ENCODE measurements at places on chromosomes 13 and 19.
A peak's percentile ranks its signal among the peaks of the same experiment; 100 is the strongest.

DNA sequence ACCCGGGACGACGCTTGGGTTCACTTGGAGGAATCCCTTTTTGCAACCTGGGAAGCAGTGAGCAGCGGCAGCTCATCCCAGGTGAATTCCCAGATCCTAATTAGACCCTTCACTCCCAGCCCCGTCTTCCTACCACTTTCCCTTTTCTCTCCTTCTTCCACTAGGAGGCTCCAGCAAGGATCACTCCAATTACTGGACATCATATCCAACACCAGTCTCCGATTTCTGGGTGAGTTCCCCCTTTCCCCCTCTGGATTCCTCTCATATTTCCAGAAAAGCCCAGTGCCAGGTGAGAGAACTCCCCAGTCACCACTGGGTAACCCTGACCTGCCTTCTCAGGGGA, 17.1 kb upstream of the ZSCAN4 start:
- DNase-seq: no peak

- no peak for DNase-seq
Measured at GRCh38 chr19:33828266-33829075, 31.8 kb downstream of the KCTD15 start.

- peak; percentile 54 for DNase-seq
Measured at GRCh38 chr13:45847554-45848224, 3.9 kb downstream of the SIAH3 start.

DNA sequence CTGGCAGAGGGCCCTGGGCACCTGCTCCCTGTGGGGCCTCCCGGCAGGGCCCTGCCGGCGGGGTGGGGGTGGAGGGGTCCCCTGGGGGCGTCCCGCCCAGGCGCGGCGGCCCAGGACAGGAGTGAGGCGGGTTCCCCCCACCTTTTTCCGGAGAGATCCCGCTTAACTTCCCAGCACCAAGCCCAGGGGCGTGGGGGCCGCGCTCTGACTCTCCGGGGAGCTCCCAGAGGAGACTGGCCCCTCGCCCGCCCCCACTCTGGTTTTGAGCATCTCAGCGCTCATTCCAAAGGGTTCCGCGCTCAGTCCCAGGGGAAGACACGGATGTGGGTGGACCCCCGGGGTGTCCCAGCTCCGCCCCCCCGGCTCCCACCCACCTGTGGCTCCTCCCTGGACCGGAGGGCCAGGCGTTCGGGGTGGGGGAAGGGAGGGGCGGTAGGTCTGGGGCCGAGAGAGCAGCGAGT, 476 bp downstream of the C2CD4C start:
- DNase-seq: no peak

- no peak for DNase-seq
Measured at GRCh38 chr19:31818798-31819105, 469.5 kb upstream of the TSHZ3 start.

- DNase-seq: no peak
Measured at GRCh38 chr19:52200044-52200443, 10.2 kb downstream of the PPP2R1A start.

- no peak for DNase-seq
Measured at GRCh38 chr19:42281827-42282762, 13.0 kb downstream of the CIC start.

DNA sequence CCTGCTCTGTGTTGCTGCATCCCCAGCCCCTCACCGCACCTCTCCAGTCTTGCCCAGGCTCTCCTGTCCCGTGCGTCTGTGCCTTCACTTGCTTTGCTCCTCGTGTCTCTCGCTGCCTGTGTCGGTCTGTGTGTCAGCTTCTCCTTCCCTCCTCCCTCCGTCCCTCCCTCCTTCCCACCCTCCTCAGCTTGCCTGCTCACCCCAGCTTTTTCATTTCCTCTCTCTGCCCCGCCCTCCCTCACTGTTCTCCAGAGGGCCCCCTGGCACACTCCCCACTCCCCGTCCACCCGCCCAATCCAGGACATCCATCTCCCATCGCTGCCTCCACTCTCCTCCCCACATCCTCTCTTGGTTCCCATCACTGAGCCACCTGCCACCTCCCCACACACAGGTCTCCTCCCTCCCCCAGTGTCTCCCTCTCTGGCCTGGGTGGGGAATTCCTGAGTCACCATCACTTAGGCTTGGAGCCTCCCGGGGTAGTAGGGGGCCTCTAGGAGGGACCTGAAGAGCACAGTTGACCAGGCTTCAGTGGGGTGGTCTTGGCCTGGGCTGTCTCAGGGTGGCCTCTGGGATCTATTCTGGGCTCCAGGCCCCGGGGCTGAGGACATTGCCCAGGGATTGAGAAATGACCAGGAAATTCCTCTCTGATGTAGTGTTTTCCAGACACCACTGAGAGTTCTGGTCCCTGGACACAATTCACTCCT, at the start of gene PTGIR:
Gene PTGIR, minus strand, starts transcription at position 132 of the 704 bp plus-strand sequence. CDS start 864 bp downstream, outside the sequence.
- no peak for DNase-seq

- no peak for DNase-seq
Measured at GRCh38 chr19:39525205-39525604, 7.4 kb downstream of the EID2B start.

- DNase-seq: no peak
Measured at GRCh38 chr19:46724468-46724867, 7.6 kb upstream of the PRKD2 start.

- no peak for DNase-seq
Measured at GRCh38 chr19:6076675-6077463, 33.4 kb downstream of the RFX2 start.

- DNase-seq: no peak
Measured at GRCh38 chr13:105783261-105783660, 752.2 kb downstream of the EFNB2 start.

DNA sequence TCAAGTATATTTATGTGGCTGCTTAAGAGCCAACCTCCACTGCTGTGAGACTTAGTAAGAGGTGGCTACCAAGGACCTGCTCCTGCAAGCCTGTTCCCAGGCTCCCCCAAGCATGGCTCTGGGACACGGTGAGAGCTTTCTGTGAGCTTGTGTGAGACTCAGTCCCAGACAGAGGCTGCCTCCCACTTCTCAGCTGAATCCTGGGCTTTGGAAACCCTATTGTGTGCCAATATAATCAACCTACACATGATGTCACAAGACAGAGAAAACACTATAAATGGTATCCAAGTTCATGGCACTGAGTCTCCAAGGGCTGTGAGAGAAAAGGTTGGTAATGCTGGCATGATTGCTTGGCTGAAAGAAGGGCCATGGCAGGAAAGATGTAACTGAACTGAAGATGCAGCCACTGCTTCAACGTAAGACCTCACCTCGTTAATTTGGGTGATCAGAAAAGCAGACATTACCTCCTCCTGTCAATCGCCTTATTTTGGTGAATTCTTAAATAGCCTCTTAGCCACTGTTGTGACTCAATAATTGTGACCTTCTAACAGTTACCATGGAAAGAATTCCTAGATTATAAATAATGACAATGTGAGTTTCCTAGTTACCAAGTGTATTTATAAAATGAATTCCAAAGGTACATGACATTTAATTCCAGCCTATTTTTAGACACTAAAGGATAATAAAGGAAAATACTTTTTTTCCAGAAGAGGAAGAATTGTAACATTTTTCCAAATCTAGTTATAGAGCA, 332.0 kb downstream of the IRS2 start:
- DNase-seq: no peak

- DNase-seq: peak; percentile 53
Measured at GRCh38 chr19:41546386-41546789, 29.6 kb upstream of the CEACAM21 start.

DNA sequence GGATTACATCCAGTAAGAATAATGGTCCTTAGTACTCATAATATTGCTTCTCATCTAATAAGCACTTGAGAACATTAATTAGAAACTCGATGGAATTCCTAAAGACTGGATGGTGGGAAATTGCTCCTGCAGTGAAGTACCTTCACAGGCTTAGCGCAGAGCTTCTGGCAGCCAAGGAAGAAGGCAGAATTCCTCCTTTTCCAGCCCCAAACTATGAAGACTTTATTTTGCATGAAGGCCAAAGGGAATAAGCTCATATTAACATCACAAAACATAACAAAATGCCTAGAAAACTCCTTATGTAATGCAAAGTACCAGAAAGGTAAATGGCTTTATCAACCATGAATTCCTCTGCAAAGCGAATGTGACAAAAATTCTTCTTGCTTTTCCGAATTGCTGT, 336.1 kb downstream of the DNAJC15 start:
- DNase-seq: no peak

DNA sequence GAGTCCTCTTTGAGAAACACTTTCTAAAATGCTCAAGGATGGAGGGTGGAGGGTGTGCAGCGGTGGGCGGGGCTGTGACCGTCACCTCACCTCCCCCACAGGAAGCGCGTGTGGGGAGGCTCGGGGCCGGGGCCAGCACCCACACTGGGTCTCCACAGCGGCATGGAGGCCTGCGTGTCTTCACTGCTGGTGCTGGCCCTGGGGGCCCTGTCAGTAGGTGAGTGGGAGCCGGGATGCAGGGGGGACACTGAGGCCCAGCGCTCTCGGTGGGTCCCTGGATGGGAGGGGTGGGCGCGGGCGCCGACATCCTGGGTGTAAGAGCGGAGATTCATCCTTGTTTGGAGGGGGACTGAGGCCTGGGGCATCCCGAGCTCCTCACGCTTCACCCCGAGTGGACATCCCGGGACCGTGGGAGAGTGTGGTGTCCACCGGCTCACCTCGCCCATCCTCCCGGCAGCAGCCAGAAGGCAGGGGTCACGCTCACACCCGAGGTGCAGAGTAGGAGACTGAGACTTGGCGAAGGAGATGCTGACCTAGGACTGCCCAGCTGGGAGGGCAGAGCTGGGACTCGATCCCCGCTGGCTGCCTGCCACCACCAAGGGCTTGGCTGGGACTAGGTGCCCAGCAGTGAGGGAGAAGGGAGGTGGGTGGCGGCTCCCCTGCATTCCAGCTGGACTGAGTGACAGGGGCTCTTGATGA, at the start of gene GZMM:
Gene GZMM, plus strand, starts transcription at position 144 of the 699 bp plus-strand sequence. Its CDS starts 19 bp downstream, at position 163.
- peak; percentile 83 for DNase-seq

DNA sequence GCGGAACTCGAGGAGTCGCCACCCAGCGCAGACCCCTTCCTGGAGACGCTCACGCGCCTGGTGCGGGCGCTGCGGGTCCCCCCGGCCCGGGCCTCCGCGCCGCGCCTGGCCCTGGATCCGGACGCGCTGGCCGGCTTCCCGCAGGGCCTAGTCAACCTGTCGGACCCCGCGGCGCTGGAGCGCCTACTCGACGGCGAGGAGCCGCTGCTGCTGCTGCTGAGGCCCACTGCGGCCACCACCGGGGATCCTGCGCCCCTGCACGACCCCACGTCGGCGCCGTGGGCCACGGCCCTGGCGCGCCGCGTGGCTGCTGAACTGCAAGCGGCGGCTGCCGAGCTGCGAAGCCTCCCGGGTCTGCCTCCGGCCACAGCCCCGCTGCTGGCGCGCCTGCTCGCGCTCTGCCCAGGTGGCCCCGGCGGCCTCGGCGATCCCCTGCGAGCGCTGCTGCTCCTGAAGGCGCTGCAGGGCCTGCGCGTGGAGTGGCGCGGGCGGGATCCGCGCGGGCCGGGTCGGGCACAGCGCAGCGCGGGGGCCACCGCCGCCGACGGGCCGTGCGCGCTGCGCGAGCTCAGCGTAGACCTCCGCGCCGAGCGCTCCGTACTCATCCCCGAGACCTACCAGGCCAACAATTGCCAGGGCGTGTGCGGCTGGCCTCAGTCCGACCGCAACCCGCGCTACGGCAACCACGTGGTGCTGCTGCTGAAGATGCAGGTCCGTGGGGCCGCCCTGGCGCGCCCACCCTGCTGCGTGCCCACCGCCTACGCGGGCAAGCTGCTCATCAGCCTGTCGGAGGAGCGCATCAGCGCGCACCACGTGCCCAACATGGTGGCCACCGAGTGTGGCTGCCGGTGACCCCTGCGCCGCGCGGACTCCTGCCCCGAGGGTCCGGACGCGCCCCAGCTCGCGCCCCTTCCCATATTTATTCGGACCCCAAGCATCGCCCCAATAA, 2.3 kb downstream of the AMH start:
- no peak for DNase-seq

- DNase-seq: no peak
Measured at GRCh38 chr19:49362048-49362928, at the start of gene TEAD2. Gene TEAD2, minus strand, starts transcription at chr19:49362416. Its CDS starts 2,341 bp downstream, at chr19:49360075.

- no peak for DNase-seq
Measured at GRCh38 chr19:42074513-42075363, 1.2 kb upstream of the ZNF574 start.

GRCh38 chr19:3984584-3984907, 717 bp downstream of the EEF2 start:
- no peak for DNase-seq

- no peak for DNase-seq
Measured at GRCh38 chr19:33040994-33041827, 23.5 kb downstream of the RHPN2 start.

DNA sequence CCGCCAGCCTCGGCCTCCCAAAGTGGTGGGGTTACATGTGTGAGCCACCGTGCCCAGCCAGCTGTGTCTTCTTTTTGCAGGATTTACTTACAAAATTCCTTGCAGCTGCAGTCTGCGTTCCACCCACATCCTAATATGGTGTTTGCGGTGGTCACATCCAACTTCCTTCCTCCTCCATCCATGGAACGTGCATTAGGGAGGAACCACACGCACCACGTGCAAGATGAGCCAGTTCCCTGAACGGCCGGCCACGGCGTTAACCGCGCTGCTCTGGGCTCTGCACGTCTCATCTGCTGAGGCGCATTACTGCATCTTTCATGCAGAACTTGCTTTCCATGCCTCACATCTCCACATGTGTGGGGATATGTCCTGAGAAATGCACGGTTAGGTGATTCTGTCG, 13.0 kb upstream of the SIGLEC11 start:
- no peak for DNase-seq

- no peak for DNase-seq
Measured at GRCh38 chr19:13189600-13189999, 39.4 kb downstream of the IER2 start.

DNA sequence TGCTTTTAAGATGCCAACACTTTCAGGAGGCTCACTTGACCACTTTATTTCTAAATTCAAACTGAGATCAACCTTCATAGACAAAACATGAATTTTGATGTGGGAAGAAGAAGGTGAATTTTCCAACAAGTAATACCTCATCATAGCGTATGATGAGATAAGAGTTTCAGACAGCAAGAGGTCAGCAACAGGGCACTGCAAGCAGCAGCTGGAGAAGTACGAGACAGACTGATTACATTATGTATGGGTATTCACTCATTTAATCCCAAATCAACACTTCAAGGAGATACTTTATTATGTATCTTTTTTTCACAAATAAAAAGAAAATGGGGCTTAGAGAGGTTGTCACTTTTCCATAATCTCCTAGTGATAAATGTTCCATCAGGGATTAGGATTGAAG, 389.8 kb downstream of the TBC1D4 start:
- DNase-seq: no peak

GRCh38 chr19:16216744-16217670, 19.3 kb downstream of the AP1M1 start:
- DNase-seq: no peak

- DNase-seq: peak; percentile 11
Measured at GRCh38 chr19:16168465-16169081, 4.8 kb downstream of the CIB3 start.

GRCh38 chr13:75639454-75639853, 3.3 kb downstream of the LMO7 start:
- no peak for DNase-seq
